LoVo (cell line): ENCODE measurements at places on chromosomes 2 and 18.
A peak's percentile ranks its signal among the peaks of the same experiment; 100 is the strongest.

- DNase-seq: no peak
These were observed 90.8 kb downstream of the STRADB start for GRCh38 chr2:201542291-201542690.

DNA sequence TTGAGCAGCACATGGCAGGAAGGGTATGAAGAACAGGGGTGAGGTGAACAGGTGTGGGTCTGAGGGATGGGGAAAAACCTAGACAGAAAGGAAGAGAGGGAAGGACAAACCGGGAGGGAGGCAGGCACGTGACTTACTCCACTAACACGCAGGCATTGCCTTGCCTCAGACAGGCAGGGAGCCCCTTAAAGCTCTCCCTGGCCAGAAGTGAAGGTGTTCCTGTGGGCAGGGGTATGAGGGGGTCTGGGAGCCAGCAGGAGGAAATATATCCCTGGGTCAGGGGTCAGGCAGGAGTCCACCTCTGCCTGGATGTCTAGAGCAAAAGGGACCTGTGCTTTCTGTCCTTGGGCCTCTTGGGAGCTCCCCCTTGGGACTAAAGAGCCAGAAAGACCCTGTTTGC, 135.3 kb upstream of the EPAS1 start:
- no peak for DNase-seq

- no peak for DNase-seq
These were observed 23.6 kb downstream of the MLPH start for GRCh38 chr2:237510502-237511217.

DNA sequence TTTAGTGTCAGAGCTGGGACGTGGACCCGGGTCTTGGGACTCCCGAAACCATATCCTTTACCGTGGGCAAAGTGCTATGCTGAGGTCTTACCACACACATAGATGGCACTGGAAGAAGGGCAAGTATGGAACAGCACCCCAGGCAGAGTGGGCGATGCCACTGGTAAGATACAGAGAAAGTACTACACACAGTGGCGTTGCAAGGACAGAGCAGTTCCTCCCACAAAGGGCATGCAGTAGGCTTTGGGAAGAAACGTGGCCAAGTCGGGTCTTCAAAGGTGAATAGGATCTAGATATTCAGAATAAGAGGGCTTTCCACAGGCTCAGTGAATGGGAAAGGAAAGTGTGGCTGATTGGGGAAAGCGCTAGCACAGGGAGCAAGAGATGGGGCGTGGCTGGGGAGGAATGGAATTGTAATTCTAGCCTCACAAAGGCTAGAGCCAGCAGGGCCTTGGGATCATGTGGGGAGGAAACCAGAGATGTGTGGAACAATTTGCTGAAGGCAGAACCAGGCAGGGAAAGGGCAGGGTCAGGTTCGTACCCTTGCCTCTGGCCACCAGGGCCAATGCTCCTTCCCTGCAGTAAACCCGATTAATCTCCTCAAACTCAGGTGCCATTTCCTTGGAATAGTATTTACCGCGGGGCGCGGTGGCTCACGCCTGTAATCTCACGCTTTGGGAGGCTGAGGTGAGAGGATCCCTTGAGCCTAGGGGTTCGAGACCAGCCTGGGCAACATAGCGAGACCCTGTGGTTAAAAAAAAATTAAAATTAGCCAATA, 36.0 kb downstream of the PCBP1 start:
- no peak for DNase-seq

DNA sequence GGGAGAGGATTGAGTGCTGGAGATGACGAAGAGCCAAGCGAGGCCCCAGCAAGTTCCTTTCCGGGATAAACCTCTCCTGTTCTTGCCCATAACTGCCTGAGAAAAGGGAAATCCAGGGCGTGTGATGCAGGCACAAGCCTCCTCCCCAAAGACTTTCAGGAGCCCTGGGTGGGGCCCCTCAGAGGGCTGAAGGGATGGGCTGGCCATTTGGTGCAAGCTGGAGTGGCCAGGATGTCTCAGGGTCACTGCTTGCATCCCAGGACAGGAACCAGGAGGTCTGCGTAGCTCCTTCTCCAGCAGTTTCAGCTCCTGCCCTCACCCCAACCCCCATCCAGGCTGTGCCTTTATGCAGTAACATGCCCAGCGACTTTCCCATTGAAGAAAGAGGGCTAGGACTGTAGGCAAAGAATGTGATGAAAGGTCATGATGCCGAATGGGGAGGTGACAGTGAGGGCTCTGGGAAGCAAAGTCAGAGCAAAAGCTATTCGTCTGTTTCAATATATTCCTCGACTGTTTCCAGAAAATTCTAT, 80.2 kb downstream of the PXDN start:
- DNase-seq: no peak

DNA sequence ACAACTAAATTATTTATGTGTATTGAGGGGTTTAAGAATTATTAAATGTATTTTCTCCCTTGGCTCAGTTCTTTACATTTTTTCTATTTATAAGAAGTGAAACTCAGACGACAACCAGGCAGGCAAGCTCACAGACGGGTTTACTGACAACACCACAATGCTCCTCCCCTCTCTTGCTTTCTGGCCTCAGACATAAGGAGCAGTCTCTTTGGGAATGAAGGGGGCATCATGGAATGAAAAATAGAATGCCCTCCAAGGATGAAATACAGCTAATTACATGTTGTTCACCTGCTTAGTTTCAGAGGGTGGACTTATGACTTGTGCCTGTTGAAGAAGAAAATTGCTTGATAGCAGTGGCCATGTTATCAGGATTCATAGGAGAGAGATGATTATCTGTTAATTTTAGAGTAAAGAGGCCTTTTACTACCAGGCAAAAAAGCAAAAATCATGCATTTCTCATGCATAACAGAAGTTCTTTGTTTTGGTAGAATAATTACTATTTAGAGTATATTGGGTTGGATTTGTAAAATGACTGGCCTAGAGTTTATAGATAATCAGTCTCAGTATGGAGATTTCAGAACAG, 172.1 kb upstream of the LRRTM1 start:
- no peak for DNase-seq

- no peak for DNase-seq
These were observed 72.2 kb downstream of the HDAC4 start for GRCh38 chr2:239328351-239329191.

DNA sequence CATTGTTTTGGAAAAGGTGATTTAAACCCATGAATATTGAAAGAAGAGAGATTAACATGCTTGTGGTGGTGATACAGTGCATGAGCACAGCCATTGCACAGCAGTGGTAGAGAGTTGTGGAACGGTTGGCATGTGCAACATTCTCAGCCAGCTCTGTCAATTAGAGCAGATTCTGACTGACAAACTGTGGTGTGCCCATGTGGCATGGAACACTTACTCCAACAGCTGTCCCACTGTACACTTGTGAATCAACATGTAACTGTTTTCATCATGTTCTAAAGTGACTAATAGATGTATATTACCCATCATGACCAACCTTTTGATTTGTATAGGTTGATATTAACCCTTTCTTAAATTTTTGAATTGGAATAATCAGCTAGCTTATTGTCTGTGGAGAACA, 55.6 kb downstream of the PKP4 start:
- DNase-seq: no peak

DNA sequence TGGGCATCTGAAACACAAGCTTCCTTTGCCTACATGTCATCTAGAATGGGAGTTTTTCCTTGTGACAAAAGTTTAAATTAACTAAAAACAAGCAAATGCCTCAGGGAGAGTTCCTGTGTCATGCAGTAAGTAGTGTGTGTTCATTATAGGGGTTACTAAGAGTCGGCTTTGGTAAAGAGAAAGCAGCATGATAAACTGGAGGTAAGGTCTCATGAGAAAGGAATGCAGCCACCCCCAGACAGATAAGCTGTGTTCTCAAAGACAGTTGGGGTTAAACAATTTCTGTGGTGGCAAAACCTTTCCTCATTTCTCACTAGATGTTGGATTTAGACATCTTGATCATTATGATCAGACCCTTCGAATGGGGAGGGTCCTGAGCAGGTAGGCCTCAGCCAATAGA, 129.7 kb downstream of the MAP4K4 start:
- DNase-seq: no peak

GRCh38 chr2:37325625-37326071, 1.0 kb upstream of the PRKD3 start:
- no peak for DNase-seq

GRCh38 chr2:73987948-73988700, 3.4 kb downstream of the TET3 start:
- DNase-seq: no peak

DNA sequence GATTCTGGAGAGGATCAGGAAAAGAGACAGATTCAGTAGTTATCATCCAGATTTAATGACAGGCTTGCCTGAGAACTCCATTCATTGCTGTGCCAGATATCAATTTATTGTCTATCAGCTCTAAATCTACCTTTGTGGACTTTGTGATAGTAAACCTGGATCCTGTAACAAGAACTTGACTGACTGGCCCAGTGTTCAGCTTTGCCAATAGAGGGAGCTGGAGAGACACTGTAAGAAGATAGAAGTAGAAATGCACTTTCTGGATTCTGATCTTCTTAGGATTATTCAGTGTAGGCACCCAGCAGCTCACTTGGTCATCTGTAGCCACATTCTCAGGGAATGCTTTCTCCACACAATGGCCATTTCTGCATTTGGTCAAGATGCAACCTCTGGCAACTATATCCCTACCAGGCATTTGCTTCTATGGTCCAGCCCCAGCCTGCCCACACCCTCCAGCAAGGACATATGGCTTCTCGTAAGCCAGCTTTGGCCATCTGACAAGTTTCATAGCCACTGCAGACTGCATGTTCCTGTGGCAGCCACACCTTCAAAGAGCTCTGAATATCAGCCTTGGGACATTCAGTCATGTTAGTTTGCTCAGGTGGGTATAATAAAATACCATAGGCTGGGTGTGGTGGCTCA, 6.1 kb upstream of the SERPINB8 start:
- peak; percentile 51 for DNase-seq

GRCh38 chr18:12766986-12767433, 64.2 kb downstream of the PSMG2 start:
- DNase-seq: no peak

DNA sequence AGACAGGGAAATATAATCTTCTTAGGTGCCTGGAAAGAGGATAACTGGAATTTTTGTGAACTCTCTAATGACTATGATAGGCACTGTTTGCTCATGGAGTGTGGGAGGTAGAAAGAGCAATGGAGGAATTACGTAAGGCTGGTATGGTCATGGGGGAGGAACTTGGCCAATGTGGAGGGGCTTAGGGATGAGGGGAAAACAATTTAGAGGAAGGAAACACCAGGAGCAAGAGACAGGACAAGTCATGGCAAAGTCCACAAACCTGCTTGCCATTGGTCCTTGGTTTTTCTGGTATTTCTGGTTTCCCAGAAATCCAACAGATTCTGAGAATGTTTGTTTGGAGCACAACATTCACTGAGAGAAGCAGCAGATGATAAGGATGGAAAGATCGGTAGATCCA, 274.2 kb downstream of the DYSF start:
- DNase-seq: no peak

DNA sequence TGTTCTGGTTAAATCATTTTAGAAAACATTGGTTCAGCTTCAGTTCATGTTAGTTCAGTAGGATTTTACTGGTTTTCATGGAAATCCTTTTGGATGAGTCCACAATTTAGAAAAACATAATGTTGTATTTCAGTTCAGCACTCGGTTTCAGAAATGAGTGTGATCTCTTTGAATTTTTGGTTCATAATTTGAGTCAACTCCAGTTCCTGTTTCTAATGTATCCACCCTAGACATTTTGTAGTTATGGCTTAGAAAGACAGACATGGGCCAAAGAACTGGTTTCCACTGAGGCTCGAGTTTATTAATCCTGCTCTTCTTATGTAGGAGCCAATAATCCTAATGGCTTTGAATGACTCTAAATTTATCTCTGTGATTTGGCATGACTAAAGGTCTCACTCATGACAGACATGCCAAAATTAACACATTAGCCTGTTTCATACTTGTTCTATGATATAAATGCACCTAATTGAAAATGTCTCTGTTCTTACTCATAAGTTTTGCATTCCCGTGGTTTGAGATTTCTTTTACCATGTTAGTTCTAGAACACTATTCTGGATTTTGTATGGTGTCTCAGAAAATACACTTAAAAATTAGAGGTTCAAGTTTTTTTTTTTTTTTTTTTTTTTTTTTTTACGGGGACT, 82.3 kb upstream of the SPRED2 start:
- no peak for DNase-seq

DNA sequence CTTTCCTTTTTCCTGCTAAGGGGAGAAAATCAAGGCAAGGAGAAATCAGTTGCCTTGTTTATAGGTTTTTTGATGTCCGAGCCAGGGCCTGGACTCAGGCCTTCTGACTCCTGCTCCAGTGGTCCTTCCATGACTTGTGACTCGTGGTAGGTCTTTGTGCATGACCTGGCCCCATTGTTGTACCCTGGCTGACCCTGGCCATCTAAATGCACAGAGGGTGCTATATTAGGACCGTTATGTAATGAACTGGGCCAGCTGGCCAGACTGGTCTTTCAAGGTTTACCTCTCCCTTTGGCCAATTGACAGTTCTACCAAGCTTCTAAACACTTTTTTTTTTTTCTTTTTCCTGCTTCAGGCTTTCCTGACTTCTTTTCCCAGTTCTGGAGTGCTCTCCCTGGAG, 81.1 kb downstream of the SETBP1 start:
- no peak for DNase-seq

DNA sequence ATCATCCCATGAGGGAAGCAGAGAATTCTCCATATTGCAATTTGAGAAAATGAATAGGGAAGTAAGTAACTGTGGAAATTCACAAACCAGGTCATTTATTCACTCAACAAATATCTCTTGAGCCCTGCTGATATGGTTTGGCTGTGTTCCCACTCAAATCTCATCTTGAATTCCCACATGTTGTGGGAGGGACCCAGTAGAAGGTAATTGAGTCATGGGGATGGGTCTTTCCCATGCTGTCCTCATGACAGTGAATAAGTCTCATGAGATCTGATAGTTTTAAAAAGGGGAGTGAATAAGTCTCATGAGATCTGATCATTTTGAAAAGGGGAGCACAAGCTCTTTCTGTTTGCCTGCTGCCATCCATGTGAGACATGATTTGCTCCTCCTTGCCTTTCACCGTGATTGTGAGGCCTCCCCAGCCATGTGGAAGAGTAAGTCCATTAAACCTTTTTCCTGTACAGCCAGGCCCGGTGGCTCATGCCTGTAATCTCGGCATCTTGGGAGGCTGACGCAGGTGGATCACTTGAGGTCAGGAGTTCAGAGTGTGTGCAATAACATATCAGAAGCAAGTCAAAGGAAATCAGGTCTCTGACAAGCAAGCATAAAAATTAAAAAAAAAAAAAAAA, 193.2 kb downstream of the NDUFA10 start:
- no peak for DNase-seq

GRCh38 chr2:10373931-10374330, 71.2 kb downstream of the HPCAL1 start:
- DNase-seq: no peak

DNA sequence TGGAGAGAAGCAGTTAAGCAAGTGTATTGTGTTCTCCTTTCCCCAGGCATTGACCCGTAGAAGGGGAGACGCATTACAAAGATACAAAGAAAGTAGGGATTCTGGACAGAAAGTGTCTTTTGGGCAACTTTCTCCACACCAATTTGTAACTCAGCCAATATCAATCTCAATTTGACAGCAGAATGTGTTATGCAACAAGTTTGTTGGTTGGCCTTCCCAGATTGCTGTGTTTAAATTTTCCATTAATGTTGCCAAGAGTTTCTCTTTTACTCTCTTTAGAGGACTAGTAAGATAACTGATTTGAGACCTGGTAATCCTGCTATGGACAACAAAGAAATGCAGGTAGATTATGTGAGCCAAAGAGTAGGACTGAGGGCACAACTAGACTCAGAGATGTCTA, 279.6 kb downstream of the ZNF804A start:
- no peak for DNase-seq
